Stimulated activated CD4-positive, alpha-beta T cell treated with anti-CD3 and anti-CD28 coated beads, Interleukin-2, amount 100 ng/mL, for 48 hours (primary cell): ENCODE measurements at places on chromosomes 12 and 14.

DNA sequence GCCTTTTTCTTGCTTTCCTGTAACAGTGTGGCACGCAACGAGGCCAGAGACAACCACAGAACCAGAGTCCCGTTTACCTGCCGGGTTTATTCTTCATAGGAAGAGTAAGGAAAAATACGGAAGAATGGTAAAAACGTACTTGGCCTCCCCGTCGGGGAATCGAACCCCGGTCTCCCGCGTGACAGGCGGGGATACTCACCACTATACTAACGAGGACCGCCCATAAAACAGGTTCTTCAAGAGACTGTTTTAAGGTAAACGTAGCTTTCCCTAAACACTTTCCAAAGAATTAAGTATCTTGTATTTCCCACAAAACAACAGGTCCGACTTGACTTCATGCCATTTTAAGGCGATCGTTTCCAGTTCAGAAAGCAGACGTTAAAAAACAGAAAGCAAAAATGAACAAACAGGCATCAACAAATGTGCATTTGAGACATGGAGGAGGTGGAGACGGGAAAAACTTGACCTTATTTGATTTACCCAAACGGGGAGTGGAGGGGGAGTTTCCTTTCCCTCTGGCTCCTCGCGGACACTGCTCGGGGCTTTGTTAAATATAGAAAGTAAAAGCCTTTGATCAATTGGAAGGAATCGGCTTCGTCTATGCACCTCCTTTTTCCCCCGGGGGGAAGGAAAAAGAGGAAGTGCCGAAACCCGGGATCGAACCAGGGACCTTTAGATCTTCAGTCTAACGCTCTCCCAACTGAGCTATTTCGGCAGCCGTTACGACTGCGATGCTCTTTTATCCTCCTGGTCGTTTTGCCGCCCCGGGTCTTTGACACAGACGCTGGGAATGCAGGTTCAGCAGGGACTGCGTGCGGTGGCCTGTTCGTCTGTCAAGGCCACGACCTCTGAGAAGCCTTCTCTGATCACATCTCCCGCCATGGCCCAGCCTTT lies 13.0 kb upstream of the UBC start:
- DNase-seq, result peak; percentile 99

GRCh38 chr12:67698672-67699581 lies 50.4 kb downstream of the DYRK2 start:
- peak; percentile 40 for DNase-seq

- DNase-seq, result no peak
These were observed 85.7 kb downstream of the DUSP16 start for GRCh38 chr12:12476857-12477531.

- DNase-seq, result no peak
These were observed 409.1 kb downstream of the TMEM132D start for GRCh38 chr12:129494766-129495165.

- DNase-seq, result no peak
These were observed 7.0 kb upstream of the PIWIL1 start for GRCh38 chr12:130330685-130331084.

DNA sequence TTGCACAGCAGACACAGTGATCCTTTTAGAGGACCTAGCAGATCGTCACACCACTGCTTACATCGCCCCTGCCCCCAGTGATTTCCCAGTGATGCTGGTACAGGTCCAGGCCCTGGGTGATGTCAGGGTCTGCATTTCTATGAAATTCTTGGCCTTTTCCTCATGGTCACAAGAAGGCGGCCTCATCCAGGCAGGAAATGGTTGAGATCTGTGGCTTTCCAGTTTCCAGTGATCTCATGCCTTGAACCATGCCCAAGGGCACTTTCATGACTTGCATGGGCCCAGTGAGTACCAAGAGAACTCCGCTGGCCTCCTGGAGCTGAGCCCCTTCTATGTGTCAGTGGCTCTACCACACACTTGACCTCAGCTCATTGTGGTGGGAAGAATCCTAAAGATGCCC lies 41.9 kb upstream of the BDKRB2 start:
- DNase-seq, result no peak

- no peak for DNase-seq
These were observed 6.7 kb downstream of the BCL7A start for GRCh38 chr12:122028165-122028904.

GRCh38 chr12:80939231-80939950 lies 1.7 kb upstream of the LIN7A start:
- no peak for DNase-seq

DNA sequence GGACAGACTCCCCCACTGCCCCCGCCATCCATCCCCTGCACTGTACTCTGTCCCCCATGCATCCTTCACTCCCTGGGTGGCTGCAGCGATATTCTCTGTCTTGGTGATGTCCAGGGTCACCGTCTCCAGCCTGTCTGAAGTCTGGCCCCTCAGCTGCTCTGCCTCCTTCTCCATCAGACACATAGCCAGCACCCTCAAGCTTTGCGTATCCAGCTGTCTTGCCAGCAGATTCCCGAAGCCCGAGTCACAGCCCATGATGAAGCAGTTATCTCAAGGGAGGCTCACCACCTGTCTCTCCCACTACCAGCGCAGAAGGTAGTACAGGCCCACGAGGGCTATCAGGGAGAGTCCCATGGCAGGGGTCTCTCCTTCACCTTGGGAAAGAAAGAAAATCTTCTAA lies 77.8 kb downstream of the HSD17B6 start:
- DNase-seq, result no peak

- DNase-seq, result no peak
These were observed 10.7 kb downstream of the EIF2S1 start for GRCh38 chr14:67370830-67371229.

- DNase-seq, result no peak
These were observed 150.3 kb downstream of the FOXN3 start for GRCh38 chr14:89266754-89267153.

DNA sequence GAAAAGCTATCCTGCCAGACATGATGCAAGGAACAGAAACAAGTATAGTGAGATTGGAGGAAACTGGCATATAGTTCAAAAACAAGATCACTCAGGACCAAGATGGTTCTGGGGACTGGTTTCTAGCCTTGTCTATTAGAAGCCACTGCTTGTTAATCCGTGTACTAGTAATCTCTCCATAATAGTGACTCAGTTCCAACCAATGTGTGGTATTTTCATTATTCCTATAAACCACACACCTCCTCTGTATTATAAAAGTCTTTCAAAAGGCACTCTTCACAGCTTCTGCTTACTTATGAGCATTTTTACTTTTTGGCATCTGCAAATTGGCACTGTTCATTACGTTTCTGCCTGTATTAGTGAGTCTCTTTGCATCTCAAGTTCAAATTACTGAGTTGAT lies 140.3 kb downstream of the SLC6A15 start:
- DNase-seq, result no peak

DNA sequence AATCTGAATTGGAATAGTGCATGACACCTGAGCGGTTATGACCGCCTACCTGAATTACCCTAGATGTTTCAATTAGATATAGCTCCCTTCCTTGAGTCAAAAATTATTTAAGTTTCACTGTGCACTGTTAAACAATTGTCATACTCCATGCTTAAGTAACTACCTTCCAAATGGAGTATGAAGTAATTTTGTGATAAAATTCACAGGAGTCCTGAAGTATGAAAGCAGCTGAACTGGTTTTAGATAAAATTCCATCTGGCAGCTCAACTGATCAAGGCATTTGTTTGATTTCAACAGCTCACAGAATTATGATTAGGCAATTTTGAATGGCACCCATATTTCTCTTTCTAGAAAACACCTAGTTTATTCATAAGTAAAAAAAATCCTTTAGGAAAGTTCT lies 19.5 kb downstream of the PRICKLE1 start:
- no peak for DNase-seq

GRCh38 chr14:30159374-30159773 lies 231.7 kb upstream of the PRKD1 start:
- no peak for DNase-seq

DNA sequence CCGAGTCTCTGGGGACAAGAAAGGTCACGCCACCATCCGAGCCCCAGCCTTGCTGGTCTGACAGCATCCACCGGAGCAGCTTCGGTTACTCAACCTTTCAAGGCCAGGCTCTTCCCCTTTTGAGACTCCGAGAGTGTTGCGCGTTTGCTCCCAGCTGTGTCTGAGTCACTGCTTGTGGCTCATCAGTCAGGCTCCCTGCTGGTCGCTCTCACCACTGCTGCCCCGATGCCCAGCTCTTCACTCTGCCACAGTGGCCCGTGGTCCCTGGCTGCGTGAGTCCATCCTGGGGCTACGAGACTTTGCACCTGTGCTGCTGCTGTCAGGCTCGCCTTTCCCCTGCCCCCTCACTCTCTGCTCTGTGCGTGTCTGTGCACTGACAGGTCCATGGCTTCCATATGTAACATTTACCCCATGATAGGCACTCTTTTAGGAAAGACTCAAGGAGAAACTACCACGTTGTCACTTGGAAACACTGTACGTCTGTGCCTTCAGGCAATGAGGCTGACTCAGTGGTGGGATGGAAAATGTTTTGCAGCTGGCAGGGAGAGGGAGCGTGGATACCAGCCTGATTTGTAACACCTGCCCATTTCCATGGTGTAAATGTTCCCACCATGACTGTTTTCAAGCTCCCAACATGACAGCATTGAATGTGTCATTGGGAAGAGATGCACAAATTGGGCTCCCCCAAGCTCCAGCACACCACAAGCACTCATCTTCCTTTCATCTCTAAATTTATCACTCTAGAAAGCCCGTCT lies 350.7 kb downstream of the TMEM132D start:
- DNase-seq, result no peak
